ENCODE measurements at places on chromosomes 6 and 20.

DNA sequence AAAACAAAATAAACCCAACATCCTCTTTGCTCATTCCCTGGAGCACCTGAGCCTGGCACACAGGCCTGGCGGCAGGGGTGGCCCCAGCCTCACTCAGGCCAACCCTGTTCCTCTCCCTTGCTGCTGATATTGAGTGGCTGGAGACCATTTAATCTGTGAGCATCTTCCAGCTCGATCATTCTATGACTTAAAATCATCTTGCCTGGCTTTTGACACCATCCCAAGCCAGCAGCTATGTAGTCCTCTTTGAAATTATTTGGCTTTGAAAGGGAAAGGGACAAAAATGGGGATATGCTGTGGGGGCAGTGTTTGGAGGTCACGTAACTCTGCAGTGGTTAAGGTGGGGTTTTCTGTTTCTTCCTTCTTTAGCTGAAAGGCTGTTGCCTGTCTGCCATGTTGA, 22.8 kb downstream of the EZR start:
- no peak for DNase-seq

DNA sequence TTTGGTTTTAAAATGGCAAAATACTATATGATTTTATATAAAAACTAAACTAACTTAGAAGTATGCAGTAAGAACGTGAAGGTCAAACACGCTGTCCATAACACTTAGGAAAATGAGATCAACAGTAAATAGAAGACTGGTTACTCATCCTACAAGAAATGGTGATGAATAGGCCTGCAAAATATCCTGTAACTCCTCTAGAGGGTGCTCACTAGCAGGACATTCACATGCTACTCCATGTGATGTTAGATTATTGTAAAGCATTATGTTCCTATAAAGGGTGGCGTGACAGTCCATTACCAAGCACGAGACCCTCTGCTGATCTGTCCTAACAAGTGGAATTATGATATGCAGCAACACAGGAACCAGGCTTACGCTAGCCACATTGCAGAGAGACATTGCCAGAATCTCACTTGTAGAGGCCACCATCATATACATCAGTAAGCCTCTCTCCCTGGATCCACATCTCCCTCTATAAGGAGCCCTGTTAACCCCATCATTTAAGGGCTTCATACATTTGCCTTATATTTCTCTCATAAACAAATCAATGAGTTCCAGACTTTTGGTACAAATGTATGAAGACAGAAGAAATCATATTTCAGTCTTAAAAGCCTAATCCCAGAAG, 18.0 kb upstream of the DEFB129 start:
- peak; percentile 25 for DNase-seq

GRCh38 chr20:45365444-45365970, 2.6 kb downstream of the SYS1 start:
- DNase-seq = no peak

- no peak for DNase-seq
These were observed 113.0 kb downstream of the GRM4 start for GRCh38 chr6:34032856-34033255.

GRCh38 chr20:6884114-6884513, 116.6 kb downstream of the BMP2 start:
- no peak for DNase-seq

DNA sequence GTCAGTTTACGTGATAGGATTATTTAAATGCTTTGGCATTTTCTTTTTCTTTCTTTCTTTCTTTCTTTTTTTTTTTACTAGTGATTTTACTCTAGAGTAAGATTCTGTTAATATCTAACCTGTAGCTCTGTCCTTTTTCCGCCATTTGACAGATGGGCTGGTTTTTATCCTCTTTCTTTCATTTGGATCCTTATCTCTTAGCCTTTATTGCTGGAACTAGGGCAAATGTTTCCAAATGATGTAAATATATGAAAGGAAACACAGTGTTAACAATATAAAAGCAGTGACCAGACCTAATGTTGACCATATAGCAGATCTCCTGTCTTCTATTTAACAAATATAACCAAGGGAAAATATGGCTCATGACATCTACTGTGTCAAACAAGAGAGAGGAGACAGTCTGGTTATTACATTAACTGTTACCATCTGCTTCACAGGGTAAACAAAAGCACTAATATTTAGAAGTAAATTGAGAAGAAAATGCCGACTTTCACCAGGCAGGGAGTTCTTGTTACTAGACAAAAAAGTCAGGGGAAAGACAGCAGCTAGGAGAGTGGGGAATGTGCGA, 59.8 kb upstream of the GCLC start:
- no peak for DNase-seq

DNA sequence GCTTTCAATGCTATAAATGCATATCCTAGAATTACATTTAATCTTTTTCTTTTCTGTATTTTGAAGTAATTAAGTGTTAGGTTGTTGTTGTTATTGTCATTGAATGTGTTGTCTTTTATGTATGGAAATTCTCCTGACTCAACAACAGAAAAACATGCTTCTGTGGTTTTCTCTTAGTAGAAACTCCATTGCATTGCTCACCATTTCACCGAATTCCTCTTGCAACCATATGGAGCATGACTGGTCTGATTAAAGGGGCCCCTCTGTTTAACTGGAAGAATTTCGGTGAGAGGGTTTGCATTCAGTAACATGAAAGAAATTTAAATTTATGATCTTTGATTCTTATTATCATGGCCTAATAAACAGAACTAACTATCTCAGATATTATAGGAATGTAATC, 454.3 kb upstream of the JARID2 start:
- no peak for DNase-seq

DNA sequence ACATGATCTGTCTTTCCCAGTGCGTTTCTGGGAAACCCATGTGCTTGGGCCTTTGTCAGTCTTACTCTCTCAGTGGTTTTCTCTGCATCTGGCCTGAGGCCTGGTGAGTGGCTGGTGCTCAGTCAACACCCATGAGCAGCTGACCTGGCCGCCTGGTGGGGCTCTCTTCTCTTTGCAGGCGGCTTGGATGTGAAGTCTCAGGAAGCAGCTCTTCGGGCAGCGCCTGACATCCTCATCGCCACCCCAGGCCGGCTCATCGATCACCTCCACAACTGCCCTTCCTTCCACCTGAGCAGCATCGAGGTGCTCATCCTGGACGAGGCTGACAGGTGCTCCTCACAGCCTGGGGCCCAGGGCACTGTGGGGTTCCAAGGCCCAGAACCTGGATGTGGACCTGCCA, 10.8 kb downstream of the DDX27 start:
- DNase-seq = no peak

DNA sequence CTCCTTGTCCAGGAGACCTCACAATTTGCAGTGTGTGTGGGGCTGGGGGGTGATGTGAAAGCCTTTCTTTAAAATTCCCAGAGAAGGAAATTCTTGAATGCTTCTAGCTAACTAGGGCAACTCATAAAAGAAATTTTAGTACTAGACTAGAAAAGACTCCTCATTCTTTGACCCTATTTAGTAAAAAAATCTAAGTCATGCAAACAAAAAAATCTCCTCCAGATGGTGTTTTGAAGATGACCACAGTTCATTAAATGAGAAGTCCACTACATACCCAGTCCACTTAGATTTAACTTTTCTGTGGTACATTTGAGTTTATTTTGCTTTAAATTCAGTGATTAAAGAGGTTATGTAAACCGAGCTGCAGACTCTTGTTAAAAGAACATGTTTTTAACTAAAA, 67.5 kb downstream of the NDUFAF5 start:
- no peak for DNase-seq

DNA sequence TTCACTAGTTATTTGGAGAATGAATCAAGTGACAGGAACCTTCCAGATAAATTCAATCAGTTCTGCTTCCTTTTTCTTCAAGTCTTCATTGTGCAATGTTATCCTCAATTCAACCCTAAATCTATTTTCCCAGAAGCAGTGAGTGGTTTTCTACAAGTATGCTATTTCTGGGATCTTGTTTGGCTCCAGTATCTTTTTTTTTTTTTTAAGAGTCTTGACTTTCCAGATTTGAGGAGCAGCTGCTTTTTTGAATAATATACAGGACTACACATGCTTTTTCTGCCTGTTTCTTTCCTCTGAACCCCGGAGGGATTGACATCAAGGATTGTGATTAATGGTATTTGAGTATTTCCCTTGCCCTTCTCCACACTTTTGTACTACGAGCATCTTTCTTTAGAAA, 339.2 kb upstream of the JAG1 start:
- DNase-seq = no peak

- DNase-seq = no peak
These were observed 28.6 kb downstream of the SPATA2 start for GRCh38 chr20:49886571-49887213.

DNA sequence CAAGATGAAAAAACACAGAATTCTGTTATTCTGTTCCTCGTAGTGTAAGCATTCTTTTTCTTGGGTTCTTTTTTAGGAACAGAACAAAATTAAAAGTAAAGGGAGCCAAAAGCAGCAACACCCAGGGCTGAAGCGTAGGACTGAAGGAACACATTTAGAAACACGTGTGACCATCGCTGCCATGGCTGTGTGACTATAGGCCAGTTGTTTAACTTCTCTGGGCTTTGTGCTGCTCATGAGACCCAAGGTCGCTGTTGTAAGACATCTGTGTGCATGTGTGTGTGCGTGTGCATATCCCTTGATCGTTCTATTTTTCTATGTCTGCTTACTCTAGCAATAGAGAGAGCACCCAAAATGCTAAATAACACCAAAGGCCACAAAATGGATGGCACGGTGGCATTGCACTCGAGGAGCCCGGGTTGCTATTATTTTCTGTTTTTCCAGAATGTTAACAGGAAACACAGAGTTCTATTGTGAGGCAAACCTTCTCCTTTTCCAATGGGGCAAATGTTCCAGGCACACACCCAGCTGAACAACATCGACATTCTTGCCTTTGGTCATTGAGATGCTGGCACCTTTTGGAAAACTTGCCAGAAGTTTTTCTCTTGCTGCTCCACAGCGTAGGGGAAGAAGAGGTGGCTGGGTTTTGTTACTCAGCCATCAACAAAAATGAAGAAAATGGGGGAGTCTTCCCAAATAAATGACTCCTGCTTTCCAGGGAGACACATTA, 267.8 kb upstream of the ECI2 start:
- no peak for DNase-seq

DNA sequence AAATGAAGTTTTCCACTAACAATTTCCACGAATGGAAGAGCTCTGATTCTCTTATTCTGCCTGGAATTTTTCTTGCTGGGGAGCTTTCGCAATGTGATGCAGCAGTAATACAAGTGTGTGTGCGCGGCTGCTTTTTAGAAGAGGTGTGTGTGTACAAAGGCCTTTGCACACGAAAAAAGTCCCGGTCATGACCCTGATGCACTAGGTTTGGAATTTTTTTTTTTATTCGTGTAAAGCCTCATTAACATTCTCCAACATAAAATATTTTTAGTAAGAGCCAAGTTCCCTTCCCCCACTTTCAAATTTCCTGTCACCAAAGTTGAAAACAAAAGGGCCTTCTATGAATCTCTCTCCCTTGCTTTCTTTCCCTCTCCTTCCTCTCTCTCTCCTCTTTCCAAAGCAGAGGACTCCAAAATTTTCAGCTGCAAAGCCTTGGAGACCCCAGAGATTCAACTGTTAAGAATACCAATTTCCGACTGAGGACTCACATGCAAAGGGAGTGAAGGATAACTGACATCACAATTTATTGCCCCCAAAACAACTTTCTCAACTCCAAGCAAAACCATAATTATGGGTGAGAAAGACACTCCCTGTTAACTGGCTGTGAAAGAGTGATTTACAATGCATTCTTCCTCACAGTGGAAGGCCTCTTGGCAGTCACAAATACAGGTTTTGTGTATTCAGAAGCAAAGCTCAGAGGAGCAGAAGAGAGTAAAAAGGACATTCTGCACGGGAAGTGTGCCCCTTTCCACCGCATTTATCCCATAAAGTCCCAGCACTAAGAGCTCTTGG, 421.2 kb upstream of the JARID2 start:
- no peak for DNase-seq

DNA sequence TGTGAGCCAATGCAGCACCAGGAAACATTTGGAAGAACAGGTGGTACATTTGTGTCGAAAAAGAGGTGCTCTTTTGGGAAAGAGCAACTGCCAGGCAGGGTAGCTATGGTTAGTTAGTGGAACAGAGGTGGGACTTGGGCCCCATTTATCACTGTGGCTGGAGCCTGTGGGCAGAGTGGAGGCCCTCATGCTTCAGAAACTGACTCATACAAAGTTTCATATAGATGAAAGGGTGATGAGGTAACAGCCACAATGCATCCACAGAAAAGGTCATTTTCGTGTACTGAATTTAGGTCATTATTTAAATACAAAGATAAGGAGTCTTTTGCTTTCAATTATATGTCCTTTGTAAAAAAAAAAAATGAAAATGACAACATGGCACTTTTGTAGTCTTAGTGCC, 76.4 kb upstream of the HS3ST5 start:
- no peak for DNase-seq

GRCh38 chr20:45781391-45781931, 10.2 kb downstream of the WFDC3 start:
- DNase-seq = peak; percentile 53

DNA sequence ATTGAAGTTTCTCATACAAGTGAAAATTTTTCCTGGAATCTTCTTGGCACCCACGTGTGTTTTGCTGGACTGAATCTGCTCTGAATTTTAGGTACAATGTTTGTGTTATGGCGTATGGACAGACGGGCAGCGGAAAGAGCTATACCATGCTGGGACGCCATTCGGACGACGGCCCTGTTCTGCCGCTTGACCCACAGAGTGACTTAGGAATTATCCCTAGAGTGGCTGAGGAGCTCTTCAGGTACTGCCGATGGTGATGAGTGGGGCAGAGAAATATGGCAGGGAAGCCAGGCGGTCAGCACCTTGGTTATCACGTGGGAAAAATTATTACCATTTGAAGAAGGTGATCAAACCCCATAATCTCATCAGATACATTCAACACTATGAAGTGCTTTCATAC, 36.3 kb downstream of the KIF25 start:
- no peak for DNase-seq

DNA sequence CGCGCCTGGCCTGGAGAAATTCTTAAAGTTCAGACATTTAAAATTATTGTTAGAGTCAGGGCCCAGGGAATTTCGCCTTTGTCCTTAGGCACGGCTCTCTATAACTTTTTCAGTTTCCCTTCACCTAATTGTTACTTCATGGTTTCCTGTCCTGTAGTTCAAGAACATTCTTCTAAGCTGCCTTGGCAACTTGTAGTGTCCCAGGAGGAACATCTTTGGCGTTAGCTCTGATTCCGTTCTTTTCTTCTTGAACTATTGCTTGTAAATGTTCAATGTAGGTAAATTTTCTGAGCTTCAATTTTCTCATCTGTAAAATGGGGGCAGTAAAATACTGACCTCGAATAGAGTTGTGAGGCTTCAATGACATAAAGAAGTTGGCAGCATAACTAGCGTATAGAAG, 41.8 kb downstream of the TIAM2 start:
- DNase-seq = no peak

- peak; percentile 49 for DNase-seq
These were observed at the start of gene IER3 for GRCh38 chr6:30744054-30744805. Gene IER3, minus strand, starts transcription at chr6:30744547. Its CDS starts 29 bp downstream, at chr6:30744518.

Data from H54 (cell line).